Lung microvascular endothelial cell (primary cell): ENCODE measurements at places on chromosomes 12 and 14. TPM values are rescaled to one million over a fixed set of nuclear protein-coding genes. Genes with fewer than 3 reads are reported as not detected.

- no peak for DNase-seq
Measured at GRCh38 chr12:85713373-85713772, 122.8 kb downstream of the RASSF9 start.

- DNase-seq: no peak
Measured at GRCh38 chr14:48614003-48614402, 938.6 kb upstream of the MDGA2 start.

DNA sequence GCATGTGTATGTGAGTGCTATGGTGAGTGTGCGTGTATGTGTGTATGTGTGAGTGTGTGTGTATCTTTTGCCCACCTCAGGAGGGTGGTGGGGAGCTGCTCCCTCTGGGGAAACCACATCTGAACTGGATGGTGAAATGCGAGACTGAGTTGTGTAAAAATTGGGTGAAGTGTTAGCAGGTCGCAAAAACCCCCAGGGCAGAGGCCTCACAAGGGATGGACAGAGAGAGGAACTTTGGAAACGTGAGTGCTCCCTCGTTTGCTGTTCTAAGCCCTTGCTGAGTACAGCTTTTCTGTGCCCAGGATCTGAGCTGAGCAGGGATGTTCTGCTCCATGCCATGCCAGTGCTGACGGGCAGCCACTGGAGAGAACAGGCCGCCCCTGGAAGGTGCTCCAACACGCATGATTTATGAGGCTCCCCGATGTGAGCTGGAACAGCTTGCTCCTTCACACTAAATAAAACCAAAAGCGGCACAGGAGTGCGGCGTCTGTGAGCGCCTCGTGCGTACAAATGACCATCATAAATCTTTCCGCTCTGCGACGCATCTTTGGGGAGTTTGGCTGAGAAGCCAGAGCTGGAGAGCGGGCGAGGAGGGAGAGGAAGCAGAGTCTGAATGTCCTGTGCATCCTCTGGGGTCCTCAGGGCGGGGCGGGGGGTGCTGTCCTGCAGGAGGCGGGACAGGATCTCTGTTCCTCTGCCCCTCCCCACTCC lies 14.1 kb upstream of the GALNT9 start:
- DNase-seq: no peak

GRCh38 chr12:90280564-90281058 lies 572.0 kb upstream of the ATP2B1 start:
- DNase-seq: no peak

DNA sequence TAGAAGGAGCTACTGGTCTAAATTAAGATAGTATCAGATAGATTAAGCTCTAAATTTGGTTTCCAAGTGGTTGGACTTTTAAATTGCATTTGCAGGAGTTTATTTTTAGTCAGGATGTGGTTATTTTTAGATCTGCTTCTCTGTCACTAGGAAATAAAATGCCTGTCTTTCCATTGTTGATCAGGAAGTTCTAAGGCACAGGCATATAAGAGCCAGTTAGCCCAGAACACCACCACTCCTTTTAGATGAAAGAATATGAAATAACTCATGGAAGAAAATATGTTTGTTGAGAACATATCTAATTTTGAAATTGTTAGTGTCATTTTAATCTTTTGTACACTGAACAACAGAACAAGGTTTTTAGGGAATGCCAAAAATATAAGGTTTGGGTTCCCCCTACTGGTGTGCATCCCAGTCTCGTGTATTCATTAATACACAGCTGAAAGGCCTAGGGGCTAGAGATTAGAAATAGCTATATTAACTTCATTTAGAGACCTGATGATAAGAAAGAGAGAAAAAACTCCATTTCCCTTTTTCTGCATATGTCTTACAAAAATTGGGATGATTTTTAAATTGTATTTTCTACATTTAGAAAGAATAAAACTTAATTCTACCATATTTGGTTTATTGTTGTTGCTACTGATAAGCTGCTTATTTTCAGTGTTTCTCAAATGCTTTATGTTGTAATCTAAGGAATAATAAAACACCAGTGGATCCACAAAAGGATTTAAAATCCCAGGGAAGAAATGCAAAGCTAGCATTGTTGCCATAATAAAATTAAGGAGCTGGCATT lies 67.2 kb downstream of the RIC8B start:
- DNase-seq: peak; percentile 59

GRCh38 chr12:12608557-12608957 lies 3.1 kb upstream of the CREBL2 start:
- peak; percentile 28 for DNase-seq

Gene HPD
- total RNA-seq: not detected in 2 replicates

Gene RARG
- 5.2 and 10.9 TPM in 2 replicates for total RNA-seq

Gene LYZ
- under 0.01 TPM in 1 of 2 replicates, not detected in the other for total RNA-seq

Gene COQ10A
- total RNA-seq: 5.9 and 7.9 TPM in 2 replicates

Gene HOTAIR
- not detected in 2 replicates for total RNA-seq

Gene KRT83
- not detected in 2 replicates for total RNA-seq
